Esophagus squamous epithelium (tissue), 5 donors: ENCODE measurements at places on chromosomes 13 and 19.

DNA sequence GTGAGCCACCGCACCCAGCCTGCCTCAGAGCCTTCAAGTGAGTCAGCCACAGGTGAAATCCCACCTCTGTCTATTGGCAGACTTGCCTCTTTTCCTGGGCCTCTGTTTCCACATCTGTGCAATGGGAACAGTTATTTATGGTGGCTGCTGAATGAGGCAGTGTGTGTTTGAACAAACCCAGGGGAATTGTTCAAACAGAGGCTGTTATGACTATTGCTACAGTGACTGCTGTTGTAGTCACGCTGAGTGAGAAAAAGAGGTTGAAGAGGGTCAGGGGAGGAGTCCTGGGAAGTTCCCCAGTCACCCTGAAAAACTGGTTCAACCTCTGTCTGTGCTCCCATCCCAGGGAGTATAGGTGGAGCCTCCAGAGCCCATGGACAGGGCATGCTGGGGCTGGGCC, at the start of gene CEACAM19:
Gene CEACAM19, plus strand, starts transcription at position 83 of the 400 bp plus-strand sequence. CDS start 450 bp downstream, outside the sequence.
- no peak for DNase-seq

DNA sequence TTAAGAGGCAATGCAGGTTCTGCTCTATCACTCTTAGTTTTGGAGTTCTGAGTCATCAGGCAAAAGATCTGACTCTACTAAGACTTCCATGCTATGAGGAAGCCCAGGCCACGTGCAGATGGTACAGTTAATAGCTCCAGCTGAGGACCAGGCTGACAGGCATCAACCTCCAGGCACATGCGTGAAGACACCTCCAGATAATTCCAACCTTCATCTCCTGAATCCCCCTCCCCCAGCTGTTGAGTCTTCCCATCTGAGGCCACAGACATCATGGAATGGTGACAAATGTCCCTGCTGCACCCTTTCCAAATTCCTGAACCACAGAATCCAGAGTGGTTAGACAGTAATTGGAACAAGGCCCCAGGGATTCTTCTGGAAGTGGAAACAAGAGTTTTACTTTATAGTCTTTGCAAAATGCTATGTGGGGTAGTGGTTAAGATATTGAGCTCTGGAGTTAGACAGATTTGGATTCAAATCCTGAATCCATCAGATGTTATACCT, 183.8 kb downstream of the KLF5 start:
- DNase-seq = no peak

DNA sequence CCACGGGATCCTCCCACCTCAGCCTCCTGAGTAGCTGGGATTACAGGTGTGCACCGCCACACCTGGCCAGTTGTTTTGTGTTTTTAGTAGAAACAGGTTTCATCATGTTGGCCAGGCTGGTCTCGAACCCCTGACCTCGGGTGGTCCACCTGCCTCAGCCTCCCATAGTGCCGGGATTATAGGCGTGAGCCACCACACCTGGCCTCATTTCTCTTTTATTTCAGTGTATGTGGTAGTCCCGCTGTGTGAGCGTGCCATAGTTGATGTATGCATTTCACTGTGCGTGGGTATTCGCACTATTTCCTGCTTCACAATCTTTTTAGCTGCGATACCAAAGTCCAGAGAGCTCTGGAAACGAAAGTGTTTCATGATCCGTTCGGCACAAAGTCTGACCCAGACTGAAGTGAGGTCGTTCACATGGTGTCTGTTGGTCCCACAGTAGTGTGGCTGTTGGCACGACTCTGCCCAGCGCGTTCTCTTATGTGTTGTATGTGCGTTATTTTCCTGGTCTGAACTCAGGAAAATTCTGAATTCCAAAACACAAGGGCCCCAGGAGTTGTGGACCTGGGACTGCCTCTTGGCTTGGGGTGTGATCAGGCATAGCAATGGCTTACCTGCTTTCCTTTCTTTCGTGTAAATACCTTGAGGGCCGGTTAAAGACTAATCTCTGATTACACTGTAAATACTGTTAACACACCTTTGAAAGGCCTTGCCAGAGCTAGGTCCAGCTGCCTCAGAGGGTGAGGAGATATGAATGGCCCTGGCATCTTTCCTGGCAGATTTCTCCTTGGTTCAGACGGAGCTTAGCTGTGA, 8.6 kb downstream of the EPN1 start:
- no peak for DNase-seq

DNA sequence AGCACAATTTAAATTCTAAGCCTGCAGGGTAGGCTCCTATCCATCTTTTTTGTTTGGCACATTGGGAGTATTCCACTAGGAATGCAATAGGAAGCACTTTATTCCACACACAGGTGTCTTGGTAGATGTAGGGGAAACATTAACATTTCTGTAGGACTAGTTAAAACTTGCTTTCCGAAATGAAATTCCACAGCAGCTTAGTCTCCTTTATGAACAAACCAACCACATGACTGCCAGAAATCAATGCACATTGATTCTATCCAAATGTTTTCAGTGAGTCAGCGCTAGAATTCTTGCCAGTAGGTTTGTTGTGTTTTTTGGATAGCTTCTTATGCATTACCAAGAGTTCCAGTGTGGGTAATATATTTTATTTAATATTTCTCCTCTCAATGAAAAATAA, 207.9 kb upstream of the CSNK1A1L start:
- no peak for DNase-seq

- DNase-seq = no peak
Measured at GRCh38 chr13:48431431-48431830, 18.5 kb upstream of the LPAR6 start.

- no peak for DNase-seq
Measured at GRCh38 chr13:55516610-55517009, 1624.1 kb upstream of the PRR20A start.

DNA sequence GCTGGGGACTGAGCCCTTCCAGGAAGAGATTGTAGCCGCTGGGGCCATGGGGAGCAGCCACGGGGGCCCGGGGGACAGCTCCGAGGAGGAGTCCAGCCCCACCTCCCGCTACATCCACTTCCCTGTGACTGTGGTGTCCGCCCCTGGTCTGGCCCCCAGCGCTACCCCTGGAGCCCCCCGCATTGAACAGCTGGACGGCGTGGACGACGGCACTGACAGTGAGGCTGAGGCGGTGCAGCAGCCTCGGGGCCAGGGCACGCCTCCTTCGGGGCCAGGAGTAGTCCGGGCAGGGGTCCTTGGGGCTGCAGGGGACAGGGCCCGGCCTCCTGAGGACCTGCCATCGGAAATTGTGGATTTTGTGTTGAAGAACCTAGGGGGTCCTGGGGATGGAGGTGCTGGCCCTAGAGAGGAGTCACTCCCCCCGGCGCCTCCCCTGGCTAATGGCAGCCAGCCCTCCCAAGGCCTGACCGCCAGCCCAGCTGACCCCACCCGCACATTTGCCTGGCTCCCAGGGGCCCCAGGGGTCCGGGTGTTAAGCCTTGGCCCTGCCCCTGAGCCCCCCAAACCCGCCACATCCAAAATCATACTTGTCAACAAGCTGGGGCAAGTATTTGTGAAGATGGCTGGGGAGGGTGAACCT, 9.6 kb downstream of the IGFLR1 start:
- DNase-seq = no peak

DNA sequence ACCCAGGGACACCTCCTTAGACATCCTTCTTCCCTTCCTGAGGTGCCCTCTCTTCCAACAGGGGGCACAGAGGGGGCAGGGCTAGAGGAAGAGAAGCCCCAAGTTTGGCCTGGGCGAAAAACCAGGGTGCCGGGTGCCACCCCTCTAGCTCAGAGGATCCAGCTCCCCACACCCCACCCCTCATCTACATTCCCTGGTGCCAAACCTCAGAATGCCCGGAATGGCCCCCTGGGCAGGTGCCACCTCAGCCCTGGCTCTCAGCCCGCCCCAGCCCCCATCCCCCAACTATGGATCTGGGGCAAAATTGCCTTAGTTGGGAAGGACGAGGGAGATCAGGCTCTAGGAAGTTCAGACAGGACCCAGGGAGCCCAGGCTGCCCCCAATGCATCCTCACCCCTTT, 2.0 kb downstream of the CNN1 start:
- no peak for DNase-seq

DNA sequence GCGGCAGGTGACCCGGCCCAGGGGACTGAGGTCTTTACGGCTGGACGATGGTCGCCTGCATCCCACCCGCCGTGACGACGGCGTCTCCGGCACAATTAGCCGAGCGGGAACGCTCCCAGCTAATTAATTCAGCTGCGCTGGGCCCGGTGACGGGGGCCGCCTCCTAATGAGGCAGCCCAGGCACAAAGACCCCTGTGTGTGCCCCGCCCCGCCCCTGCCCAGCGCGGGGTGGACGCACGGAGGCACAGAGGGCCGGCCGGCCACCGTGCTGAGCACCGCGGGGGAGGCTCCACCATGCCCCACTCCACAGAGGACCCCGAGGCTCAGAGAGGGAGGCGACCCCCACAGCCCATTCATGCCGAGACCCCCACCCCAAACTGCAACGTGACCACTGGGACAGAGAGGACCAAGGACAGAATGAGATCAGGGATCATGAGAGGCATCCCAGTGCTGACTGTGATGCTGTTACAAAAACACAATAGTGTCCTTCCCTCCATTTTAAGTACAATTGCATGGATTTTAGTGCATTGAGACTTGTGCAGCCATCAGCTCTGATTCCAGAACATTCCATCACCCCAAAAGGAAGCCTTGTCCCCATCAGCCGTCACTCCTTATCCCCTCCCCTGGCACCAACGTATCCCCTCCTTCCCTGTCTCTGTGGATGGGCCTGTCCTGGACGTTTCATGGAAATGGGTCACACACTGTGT, 17.0 kb downstream of the EFNA2 start:
- DNase-seq = no peak

DNA sequence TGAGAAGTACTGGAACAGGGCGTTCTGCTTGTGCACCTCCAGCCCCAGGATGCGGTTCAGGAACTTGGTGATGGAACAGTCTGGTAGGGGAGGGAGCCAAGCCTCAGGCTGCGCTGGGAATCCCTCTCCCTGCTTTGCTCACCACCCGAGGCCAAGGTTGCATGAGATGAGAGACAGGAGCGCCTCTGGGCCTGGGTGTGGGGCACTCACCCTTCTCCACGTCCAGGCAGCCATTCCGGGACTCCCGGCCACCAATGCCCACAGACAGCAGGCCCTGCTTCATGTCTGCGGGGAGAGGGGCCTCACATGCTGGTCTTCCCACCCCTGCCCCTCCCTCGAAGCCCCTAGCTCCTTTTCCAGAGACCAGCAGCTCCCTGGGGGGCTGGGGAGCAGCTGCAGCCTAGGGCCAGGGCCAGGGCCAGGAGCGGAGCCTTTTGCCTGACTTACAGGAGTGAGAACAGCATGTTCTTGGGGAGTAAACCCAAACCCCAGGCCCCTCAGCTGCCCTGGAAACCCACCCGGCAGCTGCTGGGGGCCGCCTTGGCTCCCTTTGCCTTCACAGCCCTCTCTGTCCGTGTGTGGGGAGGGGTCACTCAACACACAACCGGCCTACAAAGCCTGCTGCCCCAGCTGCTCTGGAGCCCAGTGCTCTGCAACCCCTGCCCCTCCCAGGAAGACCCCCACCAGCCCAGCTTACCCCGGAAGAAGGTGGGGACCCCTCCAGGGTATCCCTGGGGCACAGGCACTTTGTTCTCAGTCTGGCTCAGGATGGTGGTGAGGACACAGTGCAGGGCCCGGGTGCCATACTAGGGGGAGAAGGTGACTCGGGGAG, 7.2 kb downstream of the GPX4 start:
- no peak for DNase-seq

GRCh38 chr19:7521551-7522071, 813 bp upstream of the MCOLN1 start:
- no peak for DNase-seq

DNA sequence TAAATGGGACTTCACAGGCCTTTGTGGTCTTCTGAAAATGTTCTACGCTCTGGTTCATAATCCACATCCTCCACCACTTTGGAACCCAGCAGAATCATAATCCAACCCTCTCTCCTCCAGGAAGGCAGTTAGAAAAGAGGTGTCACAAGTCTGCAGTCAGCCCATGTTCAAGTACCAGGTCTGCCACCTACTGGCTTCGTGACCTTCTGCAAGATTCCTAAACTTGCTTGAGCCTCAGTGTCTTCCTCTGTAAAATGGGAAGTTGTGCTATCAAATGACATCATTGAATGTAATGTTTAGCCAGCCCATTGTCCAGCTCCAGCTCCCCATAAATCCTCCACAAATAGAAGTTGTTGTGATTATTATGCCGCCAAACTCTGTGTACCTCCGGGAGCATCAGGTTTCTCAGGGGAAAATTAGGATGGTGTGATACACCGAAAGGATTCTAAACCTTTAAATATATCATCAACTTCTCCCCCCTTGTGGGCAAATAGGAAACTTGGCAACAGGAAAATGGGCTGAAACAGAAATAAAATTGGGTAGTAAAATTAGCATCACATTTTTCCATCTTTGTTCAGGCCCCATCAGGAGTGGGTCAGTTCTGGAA, 109.7 kb downstream of the NUFIP1 start:
- no peak for DNase-seq

DNA sequence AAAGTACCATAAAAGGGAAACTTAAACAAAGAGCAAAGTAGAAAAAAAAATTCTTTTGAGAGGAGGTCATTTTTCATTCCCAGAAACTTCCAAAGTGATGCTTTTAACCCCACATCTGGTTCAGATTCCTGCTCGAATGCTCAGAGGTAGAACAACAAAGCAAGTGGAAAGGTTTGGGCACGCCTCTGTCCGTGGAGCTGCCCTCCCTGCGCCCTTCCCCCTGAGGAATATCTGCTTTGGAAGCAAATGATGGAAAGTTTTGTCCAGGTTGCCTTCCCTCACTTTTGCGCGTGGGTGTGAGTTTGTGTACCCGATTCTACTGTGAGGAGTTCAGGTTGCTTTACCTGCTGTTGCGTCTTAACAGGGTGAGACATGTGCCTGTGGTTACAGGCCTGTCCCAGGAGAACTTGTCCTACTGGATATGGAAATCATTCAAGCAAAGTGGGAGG, 110.2 kb downstream of the KLF5 start:
- no peak for DNase-seq

DNA sequence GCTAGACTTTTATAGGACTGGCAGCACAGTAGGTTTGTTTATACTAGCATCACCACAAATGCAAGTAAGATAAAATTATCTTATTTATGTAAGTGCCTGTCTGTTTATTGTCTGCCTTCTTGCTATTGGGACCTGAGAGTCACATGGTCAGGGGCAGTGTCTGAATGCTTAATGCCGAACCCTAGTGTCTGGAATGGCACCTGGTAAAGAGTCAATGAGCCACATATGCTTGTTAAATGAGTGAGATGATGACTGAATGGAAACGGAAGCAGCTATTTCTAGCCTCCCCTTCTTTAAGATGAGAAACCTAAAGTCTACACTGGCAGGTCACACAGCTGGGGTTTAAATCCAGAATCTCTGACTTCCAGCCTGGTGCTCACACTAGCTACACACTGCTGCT, 92.2 kb downstream of the STOML3 start:
- DNase-seq = no peak

DNA sequence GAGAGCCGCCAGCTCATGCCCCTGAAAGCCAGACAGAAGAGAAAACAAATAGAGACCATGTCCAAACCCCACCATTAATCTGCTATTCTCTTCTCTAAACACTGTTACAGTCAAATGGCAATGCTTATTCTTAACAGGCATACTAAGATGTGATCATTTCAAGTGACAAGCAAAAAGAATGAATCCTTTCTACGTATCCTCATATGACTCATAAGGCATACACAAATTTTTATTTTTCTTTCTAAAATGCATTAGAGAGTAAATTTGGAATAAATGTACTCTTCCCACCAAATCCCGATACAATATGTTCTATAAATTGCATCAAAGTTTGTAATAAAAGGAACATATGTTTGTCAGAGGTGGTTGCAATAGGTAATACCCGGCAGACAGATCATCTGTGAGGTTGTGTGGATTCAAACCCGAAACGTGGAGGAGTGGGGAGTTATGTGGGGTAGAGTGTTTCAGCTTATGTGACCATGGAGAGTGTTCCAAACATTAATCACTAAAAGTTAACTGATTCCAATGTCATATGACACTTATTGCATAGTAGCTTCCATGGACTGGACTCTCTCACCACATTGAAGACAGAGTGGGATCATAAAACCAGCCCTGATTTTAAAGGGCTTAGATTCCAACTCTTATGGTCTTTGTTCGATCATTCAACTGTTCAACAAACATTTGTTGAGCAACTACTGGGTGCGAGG, 213.1 kb downstream of the DCLK1 start:
- DNase-seq = no peak
